Activated CD4-positive, CD25-positive, alpha-beta regulatory T cell treated with anti-CD3 and anti-CD28 coated beads, Interleukin-2, amount 50 U/mL, for 16 hours (primary cell): ENCODE measurements at places on chromosomes 3 and 15.

- no peak for DNase-seq
Observed at GRCh38 chr3:147398813-147399534, 7.4 kb downstream of the ZIC4 start.

DNA sequence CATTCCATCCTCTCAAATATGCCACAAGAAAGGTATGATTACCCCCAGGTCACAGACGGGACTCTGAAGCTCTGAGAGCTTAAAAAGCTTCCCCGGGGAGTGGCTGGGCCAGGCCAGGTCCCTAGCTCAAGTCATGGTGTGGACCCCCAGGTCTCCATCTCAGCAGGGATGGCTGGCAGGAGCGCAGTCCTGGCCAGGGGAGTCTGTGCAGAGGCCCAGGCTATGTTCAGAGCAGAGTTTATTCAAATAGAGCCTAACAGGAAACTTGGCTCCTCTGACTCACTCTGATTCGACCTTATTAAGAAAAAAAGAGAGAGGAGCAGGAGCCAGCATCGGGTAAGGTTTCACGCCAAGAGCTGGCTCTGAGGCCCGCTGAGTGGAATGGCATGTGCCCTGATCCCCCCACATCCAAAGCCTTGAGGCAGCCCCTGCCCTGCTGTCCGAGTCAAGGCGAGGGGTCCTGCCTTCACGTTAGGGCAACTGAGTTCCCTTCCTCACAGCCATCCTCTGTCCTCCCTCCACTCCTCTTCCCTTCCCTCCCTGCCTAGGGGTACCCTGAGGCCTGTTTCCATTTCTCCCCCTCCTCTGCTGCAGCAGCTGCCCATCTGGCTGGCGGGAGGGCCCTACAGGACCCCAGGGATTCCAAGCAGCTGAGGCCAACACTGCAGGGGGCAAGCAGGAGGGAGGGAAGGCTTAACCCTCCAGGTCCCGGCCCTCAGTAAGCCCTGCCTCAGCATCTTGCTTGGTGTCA lies 1.9 kb upstream of the LOXL1 start:
- DNase-seq: no peak

DNA sequence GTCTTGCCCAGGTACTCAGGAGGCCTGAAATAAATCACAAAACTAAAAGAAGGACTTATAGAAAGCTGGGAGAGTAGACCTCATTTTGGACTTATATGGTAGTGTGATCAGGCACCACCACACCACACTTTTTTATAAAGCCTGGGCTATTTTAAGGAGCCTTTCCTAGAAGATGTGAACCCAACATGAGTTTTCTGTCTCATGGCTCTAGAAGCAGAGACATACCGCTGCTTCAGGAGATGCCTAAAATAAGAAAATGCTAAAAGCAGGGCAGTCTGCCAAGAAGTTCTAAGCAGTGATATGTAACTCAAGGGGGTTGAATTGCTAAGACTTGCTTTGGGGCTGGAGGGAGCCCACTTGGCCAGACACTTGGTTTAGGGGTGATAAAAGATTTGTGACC lies 49.6 kb downstream of the SUMF1 start:
- DNase-seq: no peak

GRCh38 chr3:8762607-8763377 lies 6.6 kb downstream of the OXTR start:
- DNase-seq: no peak

GRCh38 chr15:25244731-25245585 lies 193.9 kb downstream of the UBE3A start:
- DNase-seq: no peak

- DNase-seq: no peak
Observed at GRCh38 chr3:112013784-112014143, 15.0 kb downstream of the TAGLN3 start.

DNA sequence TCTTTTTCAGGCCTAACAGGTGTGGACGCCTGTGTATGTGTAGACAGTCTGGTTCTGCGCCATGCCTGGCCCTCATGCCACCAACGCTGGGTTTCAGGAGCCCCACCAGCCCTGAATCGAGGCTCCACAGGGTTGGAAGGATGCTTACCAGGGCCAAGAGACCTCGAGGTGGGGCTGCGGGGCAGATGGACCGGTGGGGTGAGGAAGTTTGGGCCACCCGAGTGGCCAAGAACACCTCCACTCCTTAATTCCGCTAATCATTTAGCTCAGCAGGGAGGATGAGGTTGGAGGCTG lies 6.0 kb upstream of the ONECUT1 start:
- no peak for DNase-seq

GRCh38 chr15:57607570-57608000 lies 15.9 kb downstream of the MYZAP start:
- no peak for DNase-seq

GRCh38 chr3:69385723-69386555 lies at the start of gene FRMD4B:
FRMD4B (minus strand) TSS chr3:69386088; CDS start chr3:69385989, 99 bp downstream.
- no peak for DNase-seq

- no peak for DNase-seq
Observed at GRCh38 chr3:189210251-189210770, 38.5 kb downstream of the TPRG1 start.

- DNase-seq: no peak
Observed at GRCh38 chr3:123547881-123548519, 36.9 kb downstream of the HACD2 start.

DNA sequence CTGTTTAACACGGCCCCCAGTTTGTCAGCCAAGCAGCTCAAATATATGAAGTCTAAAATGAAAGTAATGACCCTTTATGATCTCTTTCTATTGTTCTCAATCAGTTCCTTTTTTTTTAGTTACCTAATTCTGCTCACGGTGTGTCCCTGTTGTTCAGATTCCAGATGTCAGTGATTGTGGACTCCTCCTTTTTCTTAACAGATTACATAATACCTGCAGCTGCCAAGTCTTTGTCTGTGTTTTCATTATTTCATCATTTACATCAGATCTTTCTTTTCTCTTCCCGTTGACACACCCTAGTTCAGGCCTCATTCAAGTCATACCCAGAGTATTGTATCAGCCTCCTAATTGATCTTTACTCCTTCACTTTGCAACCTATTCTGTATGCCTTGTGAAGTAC lies 56.1 kb upstream of the SKIL start:
- no peak for DNase-seq

DNA sequence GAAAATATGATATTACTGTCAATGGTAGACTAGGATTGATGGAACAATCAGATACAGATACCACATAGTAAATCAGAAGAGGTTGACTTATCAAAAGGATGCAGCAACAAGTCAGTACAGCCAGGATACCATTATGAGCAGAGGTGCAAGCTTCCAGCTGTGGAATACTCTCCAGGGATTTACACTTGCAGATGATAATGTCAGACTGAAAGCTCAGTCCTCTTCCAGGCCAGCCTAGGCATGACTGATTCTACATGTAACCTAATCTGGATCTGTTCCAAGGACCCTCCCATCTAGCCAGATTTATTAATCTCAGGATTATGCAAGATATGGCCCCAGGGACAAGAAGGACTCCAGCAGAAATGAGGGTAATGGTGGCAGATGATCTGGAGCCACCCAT lies 8.2 kb downstream of the FILIP1L start:
- no peak for DNase-seq

- DNase-seq: no peak
Observed at GRCh38 chr15:75891895-75892294, 11.8 kb upstream of the FBXO22 start.

DNA sequence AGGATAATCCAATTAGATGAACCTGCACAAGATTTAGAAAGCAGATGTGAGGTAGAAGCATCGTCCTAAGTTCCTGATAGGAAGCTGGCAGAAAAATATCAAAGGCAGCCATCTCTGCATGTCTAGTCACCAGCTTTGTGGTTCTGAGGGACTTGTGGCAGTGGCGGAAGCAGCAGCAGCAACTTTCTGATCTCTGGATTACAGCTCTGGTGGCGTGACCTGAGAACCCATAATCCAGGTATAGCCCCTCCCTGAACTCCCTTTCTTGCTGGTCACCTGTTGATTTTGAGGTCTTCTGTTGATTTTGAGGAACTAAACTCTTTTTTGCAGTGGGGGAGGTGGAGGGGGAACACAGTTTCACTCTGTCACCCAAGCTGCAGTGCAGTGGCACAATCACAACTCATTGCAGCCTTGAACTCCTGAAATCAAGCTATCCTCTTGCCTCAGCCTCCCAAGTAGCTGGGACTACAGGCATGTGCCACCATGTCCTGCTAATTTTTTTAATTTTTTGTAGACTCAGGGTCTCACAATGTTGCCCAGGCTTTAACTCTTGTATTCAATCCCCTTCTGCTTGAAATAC lies 7.9 kb downstream of the FSIP1 start:
- DNase-seq: no peak

GRCh38 chr3:4063916-4064574 lies 239.1 kb upstream of the SETMAR start:
- DNase-seq: no peak

- no peak for DNase-seq
Observed at GRCh38 chr15:78808550-78808949, 2.7 kb downstream of the ADAMTS7 start.

GRCh38 chr3:23537101-23537551 lies 268.6 kb upstream of the UBE2E1 start:
- no peak for DNase-seq

- DNase-seq: no peak
Observed at GRCh38 chr15:25795061-25795460, 68.1 kb downstream of the ATP10A start.

DNA sequence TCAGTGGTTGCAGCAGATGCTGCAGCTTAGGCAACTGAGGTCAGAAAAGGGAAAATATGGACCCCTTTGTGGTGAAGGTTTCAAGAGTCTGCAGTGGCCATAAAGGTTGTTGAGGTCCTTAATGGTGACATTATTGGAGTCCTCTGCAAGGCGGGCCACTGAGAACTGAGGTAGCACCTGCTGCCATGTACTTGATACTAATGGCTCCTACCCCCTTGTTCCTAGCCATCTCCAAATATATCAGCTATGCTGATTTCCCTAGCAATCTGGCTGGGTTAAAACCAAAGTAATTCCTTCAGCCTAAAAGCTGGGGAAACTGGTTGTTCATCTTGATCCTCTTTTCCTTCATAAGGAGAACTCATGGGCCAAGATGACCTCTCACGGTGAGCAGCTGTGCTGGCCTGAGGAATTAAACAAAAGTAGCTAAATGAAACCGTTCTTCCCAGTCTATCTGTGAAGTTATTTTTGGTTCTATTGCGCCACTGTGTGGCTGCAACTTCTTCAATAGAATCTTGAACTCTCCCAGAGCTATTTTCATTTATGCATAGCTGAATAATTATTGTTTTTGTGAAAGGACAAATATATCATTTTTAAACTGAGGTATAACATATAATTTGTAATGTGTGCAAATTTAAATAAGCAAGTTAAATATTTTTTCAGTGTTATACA lies 76.1 kb upstream of the PLSCR4 start:
- DNase-seq: no peak

DNA sequence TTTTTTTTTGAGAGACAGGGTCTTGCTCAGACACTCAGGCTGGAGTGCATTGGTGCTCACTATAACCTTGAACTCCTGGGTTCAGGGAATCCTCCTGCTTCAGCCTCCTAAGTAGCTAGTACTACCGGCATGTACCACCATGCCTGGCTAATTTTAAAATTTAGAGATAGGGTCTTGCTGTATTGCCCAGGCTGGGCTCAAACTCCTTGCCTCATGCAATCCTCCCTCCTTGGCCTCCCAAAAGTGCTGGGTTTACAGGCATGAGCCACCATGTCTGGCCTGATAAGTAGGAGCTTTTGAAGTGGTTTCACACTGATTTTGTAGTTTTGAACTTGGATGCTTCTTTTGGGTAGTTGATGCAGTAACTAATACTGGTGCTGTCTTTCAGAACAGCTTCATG lies 7.8 kb downstream of the MAP2K1 start:
- no peak for DNase-seq

GRCh38 chr15:25671132-25671531 lies 192.0 kb downstream of the ATP10A start:
- no peak for DNase-seq

DNA sequence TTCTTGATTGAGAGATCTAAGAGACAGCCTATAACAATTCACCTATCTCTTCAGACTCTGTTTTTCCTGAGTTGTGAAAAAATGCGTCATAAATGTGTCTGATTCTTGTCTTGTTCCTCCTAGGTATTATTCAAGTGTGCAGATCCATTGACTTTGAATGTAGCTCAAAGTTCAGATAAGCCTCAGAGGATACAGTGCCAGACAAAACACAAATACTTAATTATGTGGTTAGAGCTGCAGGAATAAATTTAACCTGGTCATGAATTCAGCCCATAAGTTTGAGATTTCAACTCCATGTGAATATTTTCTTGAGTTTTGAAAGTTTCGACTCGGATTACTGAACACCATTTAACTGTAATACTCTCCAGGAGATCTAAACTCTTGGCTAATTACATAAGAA lies 174.0 kb downstream of the ECT2 start:
- no peak for DNase-seq

- no peak for DNase-seq
Observed at GRCh38 chr15:91787198-91787597, 66.3 kb upstream of the SLCO3A1 start.

- no peak for DNase-seq
Observed at GRCh38 chr15:29424118-29424517, 154.5 kb upstream of the NSMCE3 start.

DNA sequence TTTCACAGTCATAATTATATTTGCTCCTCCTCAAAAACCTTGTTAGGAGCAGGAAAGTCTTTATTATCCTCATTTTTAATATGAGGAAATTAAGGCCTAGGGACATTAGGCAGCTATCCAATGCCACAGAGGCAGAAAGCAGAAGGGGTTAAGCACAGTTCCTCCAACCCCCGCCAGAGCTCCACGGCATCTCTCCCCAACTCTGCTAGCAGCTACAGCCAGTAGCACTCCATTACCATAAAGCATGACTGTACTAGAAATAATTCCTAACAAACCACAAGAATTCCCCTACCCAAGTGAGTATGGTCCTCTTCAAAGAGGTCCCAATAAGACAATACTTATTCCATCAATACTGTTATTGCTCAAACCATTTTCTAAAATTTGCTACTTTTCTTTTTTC lies 9.8 kb downstream of the HEG1 start:
- DNase-seq: no peak

DNA sequence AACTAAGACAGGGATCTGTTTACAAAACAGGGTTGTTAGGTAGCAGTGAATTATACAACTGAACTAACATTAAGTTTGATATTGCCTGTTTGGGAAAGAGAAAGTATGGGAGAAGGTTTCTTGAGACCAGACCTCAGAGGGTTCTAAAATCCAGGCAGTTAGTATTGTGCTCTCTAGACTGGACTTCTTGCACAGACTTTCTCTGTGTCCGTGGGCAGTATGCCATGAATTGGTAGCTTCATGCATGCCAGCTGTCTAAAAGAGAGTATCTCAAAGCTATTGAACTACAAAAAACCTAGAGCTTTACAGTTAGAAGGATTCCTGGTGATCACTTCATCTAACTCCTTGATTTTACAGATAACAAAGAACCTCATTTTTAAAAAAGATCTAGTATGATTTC lies 12.5 kb downstream of the SAMD7 start:
- DNase-seq: no peak

- no peak for DNase-seq
Observed at GRCh38 chr3:9007928-9008327, 44.7 kb upstream of the RAD18 start.

DNA sequence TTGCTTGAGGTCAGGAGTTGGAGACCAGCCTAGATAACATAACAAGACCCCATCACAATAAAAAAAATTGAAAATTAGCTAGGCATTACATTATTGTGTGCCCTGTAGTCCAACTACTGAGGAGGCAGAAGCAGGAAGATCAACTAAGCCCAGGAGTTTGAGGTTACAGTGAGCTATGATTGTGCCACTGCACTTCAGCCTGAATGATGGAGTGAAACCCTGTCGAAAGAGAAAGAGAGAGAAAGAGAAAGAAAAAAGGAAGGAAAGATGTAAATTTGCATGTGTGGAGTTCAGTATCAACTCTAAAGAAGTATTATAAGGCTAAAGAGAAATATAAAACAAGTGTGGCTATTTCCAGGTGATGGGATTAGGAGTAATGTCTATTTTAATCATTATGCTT lies 661.4 kb downstream of the RBMS3 start:
- DNase-seq: no peak
